C1 segment of cervical spinal cord (tissue), 14 donors: ENCODE measurements at places on chromosomes 11 and 22.

- no peak for DNase-seq
These were observed 147.0 kb upstream of the NECTIN1 start for GRCh38 chr11:119875841-119876600.

DNA sequence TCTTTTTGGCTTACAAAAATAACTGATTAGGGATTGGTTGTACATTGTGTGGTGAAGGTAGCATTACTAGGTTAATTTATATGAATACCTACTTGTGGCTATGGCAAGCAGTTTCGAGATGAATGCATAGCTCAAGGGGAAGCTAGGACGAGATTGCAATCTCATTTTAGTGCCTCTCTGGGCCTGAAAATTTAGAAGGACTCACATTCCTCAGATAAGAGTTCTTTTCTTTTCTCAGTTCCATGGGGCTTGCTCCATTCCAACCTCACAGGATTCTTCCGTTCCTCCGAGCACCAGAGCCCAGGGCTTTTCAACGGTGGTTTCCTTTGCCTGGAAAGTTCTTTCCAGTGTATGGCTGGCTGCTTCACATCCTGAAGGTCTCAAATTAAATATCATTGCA, 82.1 kb downstream of the CECR2 start:
- DNase-seq, result no peak

DNA sequence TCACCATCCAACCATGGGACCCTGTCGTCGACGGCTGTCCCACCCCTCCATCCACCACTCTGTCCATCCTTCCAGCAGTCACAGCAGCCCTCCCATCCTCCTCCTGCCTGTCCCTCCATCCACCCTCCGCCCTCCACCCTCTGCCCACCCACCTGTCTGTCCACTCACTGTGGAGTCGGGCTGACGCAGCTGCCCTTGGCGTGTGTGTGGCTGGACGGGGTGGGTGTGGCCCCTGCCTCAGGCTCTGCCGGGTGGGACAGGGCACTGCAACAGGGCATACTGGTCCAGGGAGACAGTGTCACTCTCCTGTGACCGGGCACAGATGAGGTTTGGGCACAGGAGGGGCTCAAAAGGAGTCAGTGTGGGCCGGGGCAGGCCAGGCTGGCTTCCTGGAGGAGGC, 1.9 kb downstream of the PKP3 start:
- no peak for DNase-seq

DNA sequence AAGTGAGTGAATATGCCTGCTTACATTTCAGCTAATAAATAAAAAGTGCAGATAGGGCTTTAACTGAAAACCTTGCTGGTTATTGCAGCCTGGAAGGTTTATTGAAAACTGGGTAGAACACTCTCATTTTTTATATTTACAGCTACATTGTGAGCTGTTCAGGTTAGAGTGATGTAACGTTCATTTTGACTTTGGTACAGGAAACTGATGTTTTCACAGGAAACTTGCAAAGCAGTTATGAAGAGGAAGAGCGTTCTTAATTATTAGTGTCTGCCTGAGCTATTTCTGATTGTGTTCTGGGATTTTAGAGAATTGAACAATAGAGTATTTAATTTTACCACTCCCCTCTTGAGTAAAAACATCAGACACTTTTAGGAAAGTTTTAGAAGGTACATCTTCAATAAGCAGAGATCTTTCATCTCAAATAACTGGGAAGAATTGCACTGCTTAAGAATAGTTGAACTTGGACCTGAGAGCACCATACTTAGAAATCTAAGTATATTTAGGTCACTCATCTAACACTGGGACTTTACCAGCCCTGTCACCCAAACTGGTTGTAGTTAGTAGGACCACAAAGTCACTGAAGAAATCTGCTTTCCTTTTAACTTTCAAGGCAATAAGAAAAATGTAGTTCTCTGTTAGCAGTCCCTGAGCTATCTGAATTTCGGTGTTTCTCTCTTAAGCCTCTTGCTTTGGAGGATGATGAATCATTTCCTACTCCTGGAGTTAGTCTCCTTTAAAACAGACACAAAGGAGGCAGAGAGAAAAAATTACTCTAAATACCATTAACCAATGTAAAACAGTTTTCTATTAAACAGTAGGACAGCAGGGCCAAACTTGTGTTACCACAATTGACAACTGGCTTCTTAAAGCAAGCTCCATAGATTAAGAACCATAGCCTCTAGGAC, 128.6 kb upstream of the DDI1 start:
- DNase-seq, result no peak
